Stimulated activated CD4-positive, alpha-beta T cell treated with anti-CD3 and anti-CD28 coated beads, Interleukin-15, amount 100 ng/mL, for 1 hour (primary cell): ENCODE measurements at places on chromosomes 5 and 9.

GRCh38 chr9:21853414-21853813 lies 51.0 kb downstream of the MTAP start:
- no peak for DNase-seq

- DNase-seq, result no peak
Measured at GRCh38 chr9:18190671-18191374, 283.1 kb upstream of the ADAMTSL1 start.

DNA sequence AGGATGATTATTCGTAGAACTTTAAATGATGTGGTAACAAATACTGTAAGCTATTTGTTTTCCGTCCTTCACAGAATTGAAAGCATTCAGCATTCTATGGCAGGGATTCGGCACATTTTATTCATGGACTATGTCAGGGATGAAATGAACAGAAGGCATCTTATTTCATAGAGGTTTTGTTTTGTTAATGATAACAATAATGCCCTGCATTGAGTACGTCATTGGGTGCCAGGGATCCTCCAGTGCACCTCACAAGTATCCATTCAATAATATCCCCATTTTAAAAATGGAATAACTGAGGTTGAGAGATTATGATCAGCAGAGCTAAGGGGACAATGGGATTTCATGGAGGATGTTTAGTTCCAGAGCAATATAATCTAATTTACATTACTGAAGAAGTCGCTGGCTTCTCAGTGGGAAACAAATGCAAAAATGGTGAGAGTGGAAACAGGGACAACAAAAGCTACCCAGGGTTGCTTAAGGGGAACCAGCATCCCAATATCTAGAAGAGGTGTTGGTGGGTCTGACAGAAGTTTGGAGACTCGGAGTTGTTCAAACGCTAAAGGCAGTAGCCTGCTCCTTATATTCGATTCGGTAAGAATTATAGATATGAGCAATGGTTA lies 985.7 kb upstream of the WWC1 start:
- no peak for DNase-seq

DNA sequence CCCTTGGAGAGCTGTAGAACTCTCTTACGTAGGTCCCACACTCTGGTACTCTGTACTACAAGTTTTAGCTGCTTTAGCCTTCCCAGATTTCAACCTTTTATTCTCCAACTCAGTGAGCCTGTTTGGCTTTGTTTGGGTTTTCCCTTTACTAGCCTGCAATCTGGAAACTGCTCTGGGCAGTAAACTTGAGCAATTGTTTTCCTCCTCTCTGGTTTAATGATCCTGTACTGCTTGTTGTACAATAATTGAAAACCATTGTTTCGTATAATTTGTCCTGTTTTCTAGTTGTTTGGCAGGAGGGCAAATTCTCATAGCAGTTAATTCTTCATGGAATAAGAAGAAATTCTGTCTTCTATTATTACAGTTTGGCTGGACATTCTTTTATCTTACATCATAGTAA lies 62.8 kb upstream of the TLX3 start:
- DNase-seq, result no peak

- DNase-seq, result no peak
Measured at GRCh38 chr5:141001446-141001843, 35.2 kb downstream of the PCDHAC2 start.

DNA sequence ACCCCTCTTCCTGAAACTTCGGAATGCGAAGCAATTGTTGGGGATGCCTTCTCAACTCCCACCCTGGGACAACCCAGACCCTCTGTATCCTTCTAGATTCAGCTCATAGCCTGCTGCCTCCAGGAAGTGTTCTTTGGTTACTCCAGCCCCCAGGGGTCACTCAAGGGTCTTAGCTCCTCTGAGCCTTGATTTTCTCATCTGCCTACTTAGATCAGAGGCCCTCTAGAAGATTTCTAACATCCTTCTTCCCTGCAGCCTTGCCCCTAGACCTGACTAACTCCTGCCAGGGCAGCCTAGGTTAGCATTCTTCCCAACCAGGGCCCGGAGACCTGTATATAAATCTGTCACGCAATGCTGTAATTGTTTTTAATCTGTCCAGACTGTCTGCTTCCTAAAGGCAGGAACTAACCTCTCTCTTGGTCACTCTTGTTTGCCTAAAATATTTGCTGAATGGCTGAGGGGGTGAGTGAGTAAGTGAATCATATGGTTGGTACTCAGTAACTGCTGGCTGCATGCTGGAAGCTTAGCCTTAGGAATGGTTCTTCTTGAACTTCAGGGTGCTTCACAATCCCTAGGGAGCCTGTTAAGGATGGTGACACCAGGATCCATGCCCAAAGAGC lies 8.2 kb downstream of the GALNT10 start:
- no peak for DNase-seq

DNA sequence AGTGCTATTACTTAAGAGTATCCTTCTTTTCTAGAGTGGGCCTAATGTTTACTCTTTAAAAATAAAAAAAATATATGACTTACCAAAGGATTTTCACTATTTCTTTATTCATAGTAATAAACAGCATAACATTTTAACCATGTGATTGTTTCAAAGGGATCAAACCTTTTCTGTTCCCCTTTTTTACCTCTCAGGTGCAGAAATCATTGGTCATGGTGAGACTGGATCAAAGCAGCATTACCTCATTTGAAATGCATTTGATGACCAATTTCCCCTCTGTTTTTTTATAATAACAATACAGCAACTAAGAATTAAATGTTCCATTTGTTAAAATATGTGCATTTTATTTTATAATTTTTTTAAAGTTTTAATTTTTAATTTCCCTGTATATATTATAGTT lies 598.0 kb upstream of the RGMB start:
- DNase-seq, result no peak

DNA sequence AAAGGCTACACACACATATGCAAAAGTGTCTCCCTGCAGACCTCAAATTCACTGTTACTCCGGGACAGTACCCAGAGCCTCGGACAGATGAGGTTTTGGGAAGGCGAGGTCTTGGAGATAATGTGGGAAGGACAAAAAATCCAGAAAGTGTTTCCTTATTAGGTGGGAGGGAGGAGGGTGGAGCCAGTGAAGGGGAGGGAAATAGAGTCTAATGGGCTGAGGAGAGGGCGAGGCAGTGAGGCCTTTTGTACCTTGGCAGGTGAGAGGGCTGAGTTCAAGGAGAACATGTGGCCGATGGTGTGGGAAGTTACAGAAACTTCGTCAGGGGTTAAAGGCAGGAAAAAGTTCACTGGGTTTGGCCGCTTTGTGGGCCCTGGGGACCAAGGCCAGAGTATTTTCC lies 22.1 kb upstream of the TMEM174 start:
- DNase-seq, result no peak
